ENCODE measurements at places on chromosomes 7 and 10. TPM values are rescaled to one million over a fixed set of nuclear protein-coding genes. Genes with fewer than 3 reads are reported as not detected.

ACBD5 gene
- total RNA-seq = 33.9 TPM

TCF7L2 gene
- total RNA-seq = 23.3 TPM

DPY19L1 gene
- total RNA-seq = 53.4 TPM

- DNase-seq = no peak
These were observed 29.3 kb upstream of the TMEM168 start for GRCh38 chr7:112819536-112819935.

- no peak for DNase-seq
These were observed 162.1 kb downstream of the FANK1 start for GRCh38 chr10:126058507-126058906.

DNA sequence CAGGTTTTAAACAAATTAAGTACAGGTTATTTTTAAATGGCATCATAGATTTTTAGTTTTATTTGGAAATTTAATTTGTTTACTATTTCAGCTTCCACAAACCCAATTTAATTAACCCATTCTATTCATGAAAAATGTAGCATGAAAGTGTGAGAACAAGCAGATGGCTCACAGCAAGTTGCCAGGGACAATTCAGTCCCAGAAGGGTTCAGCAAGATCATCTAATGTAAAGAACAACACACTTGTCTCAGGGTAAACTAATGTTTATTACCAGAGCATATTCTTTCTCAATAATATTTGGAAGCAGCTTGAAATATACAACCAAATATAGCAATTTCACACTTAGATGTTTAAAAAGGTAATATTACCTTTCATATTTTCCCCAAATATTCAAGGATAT lies 166.9 kb upstream of the SLC13A1 start:
- no peak for DNase-seq

DNA sequence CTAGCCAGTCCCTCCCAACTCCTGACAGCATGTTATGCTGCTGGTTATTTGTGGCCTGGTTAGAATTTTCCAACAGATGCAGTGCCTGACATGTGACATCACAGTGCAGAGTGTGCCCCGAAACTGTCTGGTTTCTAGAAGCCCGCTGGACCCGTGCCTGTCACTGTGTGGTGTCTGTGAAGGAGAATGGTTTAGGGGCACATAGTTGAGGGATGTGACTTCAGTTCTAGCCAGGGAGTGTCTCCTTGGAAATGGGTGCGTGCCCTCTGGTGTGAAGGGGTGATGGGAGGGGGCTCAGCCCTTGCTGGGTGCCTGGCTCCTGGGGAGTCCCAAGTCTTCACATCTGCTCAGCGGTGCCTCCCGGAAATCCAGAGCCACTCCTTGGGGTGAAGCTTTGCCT lies 303.6 kb downstream of the GLRX3 start:
- DNase-seq = no peak

GRCh38 chr10:68271196-68271882 lies 39.4 kb upstream of the ATOH7 start:
- peak; percentile 45 for DNase-seq

DNA sequence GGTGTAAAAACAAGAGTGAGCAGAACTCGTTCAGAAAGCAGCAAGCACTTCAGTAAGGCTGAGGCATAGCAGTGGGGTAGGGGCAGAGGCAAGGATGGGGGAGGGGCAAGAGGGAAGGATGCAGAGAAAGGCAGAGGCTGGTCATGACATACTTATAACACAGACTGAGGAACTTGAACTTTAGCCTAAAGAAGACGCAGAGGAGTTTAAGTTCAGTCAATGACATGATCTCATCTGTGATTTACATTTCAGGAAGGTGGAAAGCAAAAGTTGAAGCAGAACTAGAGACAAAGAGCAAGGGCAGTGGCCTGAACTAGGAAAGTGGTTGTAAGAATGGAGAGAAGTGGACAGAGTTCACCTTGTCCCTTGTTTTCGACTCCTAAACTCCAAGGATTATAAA lies 15.8 kb downstream of the MACC1 start:
- DNase-seq = no peak

- DNase-seq = no peak
These were observed 14.7 kb downstream of the COL1A2 start for GRCh38 chr7:94409200-94409948.

Measured in testis (tissue), 5 donors.